ENCODE measurements at places on chromosomes 5 and 9. TPM values are rescaled to one million over a fixed set of nuclear protein-coding genes. Genes with fewer than 3 reads are reported as not detected.

DNA sequence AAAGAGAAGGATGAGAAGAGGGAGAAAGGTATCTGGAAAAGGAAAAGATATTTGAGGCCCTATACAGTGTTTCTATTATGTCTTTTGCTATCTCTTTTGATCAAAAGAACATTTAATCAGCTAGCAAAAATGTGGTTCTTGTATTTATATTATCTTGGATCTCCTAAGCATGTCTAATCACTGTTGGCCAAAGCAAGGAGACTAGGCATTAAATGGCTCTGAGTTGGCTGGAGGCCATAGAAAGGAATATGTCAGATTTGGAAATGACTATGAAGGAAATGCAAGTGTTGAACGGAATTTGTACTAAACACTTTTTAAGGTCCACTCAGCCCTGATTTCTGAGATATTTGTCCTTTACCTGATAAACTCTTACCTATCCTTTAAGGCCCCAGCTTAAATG, 22.4 kb upstream of the THG1L start:
- no peak for DNase-seq

DNA sequence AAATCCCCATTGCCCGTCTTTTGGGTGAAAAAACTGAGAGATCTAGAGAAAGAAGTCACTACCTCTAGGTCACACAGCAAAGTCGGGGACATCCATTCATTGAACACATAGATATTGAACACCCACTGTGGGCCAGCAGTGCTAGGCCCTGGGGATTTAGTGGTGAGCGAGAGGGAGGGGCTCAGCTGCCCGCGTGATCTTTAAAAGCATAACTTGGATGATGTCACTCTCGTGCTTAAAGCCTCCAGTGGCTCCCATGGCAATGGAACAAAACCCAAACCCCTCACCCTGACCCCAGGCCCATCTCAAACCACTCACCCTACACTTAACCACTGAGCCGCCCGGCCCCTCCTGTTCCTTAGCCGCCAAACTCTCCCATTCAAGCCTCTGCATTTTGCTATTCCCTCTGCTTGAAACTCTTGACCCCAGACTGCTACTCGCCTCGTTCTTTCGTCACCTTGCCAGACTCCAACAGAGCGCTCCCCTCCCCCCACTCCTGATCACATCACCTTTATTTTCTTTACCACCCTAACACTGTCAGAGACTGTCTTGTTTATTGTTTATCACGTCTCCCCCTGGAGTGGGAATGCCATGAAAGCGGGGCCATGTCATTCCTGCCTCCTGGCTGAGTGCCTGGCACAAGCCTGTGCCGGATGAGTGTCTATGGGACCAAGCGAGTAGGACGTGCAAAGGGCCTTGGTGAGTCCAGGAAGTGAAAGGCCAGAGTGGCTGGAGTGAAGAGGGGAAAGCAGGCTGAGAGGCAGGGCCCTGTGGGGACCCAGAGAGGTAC, 710 bp upstream of the PIP5KL1 start:
- DNase-seq = no peak

DNA sequence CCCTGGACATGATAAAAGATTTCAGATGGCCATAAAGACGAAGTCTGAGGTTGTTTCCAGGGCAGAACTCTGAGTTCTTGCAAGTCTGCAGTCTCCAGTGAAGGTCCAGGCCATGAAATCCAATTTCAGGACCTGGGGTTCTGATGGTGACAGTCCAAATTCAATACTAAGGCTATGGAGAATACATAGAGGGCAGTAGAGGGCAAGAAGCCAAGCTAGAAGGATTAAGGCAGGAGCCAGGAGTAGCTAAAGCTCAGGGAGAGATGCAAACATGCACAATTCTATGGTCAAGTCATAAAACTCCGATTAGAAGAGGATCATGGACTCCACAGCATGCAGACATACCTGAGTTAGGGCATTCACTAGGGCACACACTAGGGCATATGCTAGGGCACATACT, 11.4 kb downstream of the SLIT3 start:
- DNase-seq = no peak

- no peak for DNase-seq
These were observed 10.7 kb downstream of the AGTPBP1 start for GRCh38 chr9:85730916-85731630.

DNA sequence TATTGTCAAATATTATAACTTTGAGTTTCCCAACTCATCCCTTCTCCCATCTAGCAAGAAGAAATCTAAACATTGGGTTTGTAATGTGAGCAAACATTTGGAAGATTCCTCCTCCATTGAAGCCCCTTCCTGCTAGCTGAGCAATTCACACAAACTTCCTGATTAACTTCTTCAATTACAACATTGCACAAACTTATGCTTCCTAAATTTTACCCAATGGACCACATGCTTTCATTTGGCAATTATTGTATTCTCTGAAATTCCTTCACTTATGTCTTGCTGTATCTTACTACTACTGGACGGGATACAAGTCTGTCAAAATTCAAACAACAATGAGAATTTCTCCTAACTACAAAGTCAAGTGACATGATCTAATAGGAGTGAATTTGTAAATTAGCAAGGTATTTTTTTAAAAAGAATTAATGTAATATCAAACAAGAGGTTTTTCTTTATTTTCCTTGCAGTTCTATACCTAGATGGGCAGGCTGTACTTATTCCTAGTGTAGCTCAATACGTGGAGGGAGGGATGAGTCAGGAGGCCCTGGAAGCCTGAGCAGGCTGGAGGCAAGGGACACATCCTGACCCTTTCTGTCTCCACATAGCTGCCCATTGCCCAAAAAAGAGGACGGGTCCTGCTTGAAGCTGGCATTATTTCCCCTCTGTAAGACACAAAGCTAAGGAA, 11.8 kb upstream of the IFNW1 start:
- DNase-seq = peak; percentile 1

DNA sequence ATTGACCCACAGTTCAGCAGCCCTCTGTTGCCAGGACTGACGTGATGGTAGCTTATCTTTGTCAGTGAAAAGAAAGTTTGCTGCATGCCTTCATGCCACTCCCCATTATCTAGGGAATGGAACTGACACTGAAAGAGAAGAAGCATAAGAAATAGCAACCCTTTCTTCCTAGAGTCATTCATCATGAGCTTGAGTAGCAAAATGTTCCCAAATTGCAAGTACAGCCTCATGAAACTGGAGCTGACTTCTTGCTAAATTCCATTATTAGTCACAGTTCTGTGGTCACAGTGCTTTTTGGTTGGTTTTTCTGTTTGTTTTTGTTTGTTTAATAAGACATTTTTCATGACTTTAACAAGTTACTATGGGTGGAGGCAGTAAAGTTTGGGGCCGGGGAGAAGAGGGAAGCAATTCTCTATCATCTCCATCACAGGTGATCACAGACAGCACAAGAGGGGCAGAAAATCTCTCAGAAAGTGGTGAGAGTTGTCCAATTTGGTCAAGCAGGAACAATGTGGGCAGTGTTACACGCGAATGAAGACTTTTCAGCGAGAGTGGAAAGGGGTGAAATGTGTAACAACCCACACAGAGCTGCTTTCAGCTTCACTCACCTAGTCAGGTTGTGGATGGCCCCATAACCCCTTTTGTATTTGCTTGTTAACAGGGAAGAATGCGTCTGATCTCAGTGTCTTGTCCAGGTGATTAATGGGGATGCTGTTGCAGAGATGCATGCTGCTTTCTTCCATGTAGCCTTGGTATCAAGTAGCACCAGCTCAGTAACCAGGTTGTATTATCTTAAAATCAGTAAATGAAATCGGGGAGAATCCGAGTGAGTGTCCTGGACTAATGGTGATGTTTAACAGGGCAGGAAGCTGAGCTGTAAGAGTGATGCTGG, 440.4 kb downstream of the DMRT2 start:
- no peak for DNase-seq

Gene UCK1
- total RNA-seq = 19.8 TPM

Data from kidney epithelial cell (primary cell).